ENCODE measurements at places on chromosomes 2 and 18.

- no peak for DNase-seq
Observed at GRCh38 chr2:96601382-96602292, 36.5 kb downstream of the KANSL3 start.

DNA sequence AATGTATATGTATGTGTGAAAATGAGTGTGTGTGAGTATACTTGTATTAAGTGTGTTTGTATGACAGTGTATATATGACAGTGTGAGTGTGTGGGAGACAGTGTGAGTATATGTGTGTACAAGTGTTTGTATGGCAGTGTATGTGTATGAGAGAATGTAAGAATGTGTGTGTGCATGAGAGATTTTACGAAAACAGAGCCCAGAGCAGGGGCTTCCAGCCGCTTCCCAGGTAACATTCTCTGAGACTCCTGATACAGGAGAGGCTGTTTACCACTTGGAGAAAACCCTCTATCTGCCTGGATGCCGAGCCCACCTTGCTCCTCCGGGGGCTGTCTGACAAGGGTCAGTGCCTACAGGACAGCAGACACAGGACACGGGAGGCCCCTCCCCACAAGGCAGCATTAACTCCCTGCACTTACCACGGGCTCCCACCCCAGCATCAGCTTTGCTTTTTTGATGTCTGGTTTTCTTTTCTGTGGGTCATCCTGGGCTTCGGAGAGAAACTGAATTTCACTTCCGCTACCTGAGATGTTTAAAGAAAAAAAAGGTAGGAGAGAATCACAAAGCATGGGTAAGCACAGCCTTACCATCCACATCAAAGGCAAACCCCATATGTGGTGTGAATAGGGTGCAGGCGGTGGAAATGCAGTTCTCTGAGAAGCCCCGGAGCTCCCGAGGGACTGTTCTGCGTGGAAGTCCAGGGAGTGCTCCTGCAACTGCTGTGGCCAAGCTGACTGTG, 97.6 kb downstream of the UXS1 start:
- DNase-seq: no peak

GRCh38 chr2:113769555-113769954, 13.1 kb upstream of the SLC35F5 start:
- no peak for DNase-seq

DNA sequence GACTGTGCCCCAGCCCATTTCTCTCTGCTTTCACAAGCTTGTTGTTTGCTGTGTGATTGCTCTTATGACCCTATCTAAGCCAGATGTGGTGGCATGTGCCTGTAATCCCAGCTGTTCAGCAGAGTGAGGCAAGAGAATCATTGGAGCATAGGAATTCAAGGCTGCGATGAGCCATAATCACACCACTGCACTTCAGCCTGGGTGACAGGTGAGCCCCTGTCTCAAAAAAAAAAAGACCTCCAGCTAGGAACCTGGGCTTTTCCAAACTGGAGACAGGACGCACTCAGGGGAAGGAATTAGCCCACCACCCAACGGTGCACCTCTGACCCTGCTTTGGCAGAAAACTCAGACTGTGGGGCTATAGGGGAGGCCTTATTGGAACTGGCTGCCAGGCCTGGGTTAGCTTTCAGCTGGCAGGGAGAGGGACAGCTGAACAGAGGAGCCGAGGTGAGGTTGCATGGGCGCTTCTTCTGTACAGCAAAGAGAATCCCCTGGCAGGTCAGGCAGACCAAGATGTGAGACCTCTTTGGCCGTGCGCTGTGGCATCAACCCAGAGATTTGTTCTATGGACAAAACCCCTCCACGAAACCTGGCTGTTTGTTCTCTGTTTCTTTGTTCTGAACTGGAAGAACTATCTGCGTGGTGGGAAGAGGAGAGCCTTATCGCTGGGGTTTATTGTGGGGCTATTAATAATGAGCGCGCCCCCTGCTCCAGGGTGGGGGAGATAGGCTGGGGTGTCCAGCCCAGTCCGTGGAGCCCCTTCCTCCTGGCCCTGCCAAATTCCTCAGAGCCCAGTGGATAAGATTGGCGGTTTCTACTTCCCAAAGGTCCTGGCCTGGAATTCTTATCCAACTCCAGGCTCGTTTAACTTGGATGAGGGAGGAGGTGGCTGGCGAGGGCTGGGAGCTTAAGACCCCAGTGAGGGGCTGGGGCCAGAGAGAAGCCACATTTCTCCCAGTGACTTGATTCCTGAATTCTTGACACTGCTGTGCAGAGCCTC, 38.8 kb upstream of the SMAD7 start:
- no peak for DNase-seq

- DNase-seq: no peak
Observed at GRCh38 chr2:202636213-202636513, 1.4 kb downstream of the FAM117B start.

GRCh38 chr2:207807516-207807915, 37.8 kb upstream of the FZD5 start:
- no peak for DNase-seq

DNA sequence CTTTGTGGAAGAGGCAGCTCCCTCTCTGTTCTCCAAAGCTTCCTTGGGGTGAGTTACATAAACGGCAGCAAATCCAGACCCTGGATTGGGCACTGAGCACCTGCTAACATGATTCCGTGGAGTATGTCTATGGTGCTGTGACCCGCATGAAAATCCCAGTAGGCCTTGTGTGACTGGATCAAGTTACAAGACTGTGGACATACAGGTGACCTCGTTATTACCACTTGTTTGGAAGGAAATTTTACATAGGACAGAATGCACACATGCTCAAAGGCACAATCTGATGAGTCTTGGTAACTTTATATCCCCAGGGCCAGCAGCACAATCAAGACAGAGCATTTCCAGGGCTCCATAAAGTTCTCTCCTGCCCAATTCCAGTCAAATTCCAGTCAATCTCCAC, 120.2 kb upstream of the OTOS start:
- no peak for DNase-seq

GRCh38 chr2:43226558-43226954, at the start of gene ZFP36L2:
ZFP36L2 (minus strand) TSS chr2:43226606; CDS start chr2:43226315, 291 bp downstream.
- DNase-seq: peak; percentile 89

GRCh38 chr2:142483653-142484052, 352.8 kb upstream of the LRP1B start:
- DNase-seq: no peak

GRCh38 chr18:3157086-3157485, 62.7 kb downstream of the MYOM1 start:
- DNase-seq: no peak

GRCh38 chr2:68653034-68653433, 9.7 kb downstream of the PROKR1 start:
- no peak for DNase-seq

GRCh38 chr18:61569176-61569892, 236.1 kb downstream of the CDH20 start:
- DNase-seq: no peak

- DNase-seq: no peak
Observed at GRCh38 chr18:48541026-48541746, 2.4 kb downstream of the CTIF start.

GRCh38 chr18:6488956-6489355, 74.2 kb upstream of the L3MBTL4 start:
- DNase-seq: no peak

GRCh38 chr2:38716185-38716584, 35.0 kb downstream of the SRSF7 start:
- DNase-seq: no peak

DNA sequence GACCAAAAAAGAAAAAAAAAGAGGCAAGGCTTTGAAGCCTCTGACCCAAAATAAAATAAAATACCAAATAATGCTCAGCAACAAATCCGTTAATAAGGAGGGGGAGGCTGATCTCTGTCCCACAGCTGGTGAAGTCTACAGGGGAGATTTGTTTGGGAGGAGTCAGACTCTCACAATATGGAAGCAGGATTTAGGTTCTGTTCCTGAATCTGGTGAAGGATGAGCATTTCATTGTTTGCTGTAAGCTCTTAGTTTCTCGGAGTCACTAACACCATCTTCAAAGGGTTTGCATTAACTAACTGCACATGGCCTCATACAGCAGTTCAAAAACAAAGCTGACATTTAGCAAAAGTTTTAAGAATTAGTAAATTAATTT, 339.4 kb upstream of the TNP1 start:
- no peak for DNase-seq

DNA sequence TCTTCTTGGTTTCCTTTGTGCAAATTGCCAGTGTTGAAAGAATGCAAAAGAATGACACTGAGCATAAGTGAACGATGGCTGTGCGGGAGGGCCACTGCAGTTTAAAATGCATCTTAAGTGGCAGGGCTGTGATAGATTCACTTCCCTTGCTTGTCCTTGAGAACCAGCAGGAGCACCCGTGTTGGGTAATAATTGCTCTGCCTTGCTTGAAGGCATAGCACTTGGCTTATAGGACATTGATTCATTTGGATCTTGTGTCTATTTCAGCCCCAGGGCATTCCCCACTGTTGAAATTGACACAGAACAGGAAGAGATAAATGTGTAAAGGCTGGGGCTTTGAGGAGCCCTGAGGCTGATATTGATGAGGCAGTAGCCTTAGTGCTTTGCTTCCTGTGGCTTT, 1003.7 kb upstream of the GYPC start:
- DNase-seq: no peak

- no peak for DNase-seq
Observed at GRCh38 chr2:98913916-98914712, 21.9 kb downstream of the CRACDL start.

- no peak for DNase-seq
Observed at GRCh38 chr18:57230861-57231585, 84.1 kb downstream of the BOD1L2 start.

- no peak for DNase-seq
Observed at GRCh38 chr2:211416373-211416772, 860.0 kb downstream of the CPS1 start.

DNA sequence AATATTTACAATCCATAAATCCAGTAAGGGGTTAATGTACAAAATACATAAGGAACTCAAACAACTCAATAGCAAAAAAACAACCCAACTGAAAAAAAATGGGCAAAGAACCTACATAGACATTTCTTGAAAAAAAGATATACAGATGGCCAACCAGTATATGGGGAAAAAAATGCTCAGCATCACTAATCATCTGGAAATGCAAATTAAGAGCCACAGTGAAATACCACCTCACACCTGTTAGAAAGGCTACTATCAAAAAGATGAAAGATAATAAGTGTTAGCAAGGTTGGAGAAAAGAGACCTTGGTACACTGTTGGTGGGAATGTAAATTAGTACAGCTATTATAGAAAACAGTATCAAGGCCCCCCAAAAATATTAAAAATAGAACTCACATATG, 14.6 kb downstream of the AP1S3 start:
- DNase-seq: no peak

GRCh38 chr2:67399831-67400489, 2.8 kb downstream of the ETAA1 start:
- no peak for DNase-seq

- DNase-seq: no peak
Observed at GRCh38 chr2:132424526-132425121, 8.0 kb downstream of the GPR39 start.

- DNase-seq: no peak
Observed at GRCh38 chr2:206435742-206436141, 7.6 kb upstream of the ADAM23 start.

- DNase-seq: no peak
Observed at GRCh38 chr18:55635439-55635838, 47.4 kb upstream of the TCF4 start.

GRCh38 chr2:84194949-84195644, 264.0 kb downstream of the SUCLG1 start:
- no peak for DNase-seq

GRCh38 chr18:24735624-24736231, 275.3 kb downstream of the HRH4 start:
- no peak for DNase-seq

- DNase-seq: no peak
Observed at GRCh38 chr2:241852981-241853631, 5.6 kb downstream of the PDCD1 start.

DNA sequence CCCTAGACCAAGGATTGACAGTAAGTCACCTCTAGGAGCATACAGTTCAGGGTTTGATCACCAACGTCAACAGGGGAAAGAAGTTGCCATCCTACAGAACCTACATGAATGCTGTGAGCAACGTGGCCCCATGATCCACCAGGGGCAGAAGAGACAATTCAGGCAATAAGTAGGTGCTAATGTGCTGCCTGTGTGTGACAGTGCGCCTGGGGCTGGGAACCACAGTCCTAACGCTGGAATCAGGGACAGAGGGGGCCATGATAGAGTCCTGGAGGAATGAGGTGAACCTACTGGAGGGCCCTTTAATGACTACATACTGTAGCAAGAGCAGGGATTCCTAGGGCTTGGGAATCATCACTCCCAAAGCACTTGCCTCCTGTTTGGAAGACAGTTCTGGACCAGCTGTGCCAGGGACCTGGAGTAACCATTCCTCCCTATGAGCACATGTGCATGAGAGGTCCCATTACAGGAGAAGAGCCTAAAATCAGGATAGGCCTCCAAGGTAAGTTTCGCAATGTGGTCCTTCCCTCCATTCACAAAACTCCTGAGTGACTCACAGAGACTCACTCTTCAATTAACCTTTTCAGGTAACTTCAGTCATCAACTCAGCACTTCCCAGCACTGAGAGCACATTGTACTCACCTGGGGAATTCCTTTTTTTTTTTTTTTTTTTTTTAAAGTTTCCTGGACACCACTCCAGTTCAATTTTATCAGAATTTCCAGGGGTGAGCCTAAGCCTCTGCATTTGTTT, 214.0 kb downstream of the TMEM163 start:
- no peak for DNase-seq

DNA sequence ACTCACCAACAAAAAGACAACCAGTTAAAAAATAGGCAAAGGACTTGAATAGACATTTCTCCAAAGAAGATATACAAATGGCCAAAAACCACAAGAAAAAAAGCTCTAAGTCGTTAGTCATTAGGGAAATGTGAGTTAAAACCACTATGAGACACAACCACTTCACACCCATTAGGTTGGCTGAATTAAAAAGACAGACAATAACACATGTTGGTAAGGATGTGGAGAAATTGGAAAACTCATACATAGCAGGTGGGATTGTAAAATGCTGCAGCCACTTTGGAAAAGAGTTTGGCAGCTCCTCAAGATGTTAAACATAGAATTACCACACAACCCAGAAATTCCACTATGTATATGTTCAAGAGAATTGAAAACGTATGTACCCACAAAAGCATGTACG, 117.6 kb upstream of the SPATS2L start:
- no peak for DNase-seq

DNA sequence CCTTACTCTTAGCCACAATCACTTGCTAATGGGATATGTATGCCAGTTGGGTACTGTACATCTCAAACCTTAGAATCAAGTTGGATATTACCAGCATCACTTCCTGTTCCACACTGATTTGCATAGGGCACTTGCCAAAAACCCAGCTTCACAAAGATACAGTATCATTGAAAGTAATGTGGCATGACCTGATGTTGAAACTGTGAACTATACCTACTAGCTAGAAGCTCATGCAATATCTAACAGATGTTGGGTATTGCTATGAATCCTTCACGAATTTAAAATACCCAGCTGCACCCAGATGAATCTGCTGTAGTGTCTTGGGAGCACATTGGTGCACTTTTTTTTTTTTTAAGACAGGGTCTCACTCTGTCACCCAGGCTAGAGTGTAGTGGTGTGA, 6.5 kb upstream of the STAMBP start:
- no peak for DNase-seq

GRCh38 chr2:144615866-144616565, 96.1 kb upstream of the ZEB2 start:
- DNase-seq: no peak

GRCh38 chr18:12862467-12862866, 21.6 kb downstream of the PTPN2 start:
- no peak for DNase-seq

- DNase-seq: no peak
Observed at GRCh38 chr18:45792506-45793263, 32.8 kb upstream of the SIGLEC15 start.

GRCh38 chr18:70355620-70356385, 67.0 kb downstream of the SOCS6 start:
- no peak for DNase-seq
